Stimulated activated naive B cell treated with anti-CD40 and anti-IgM and Interleukin-4, amounts not matched to agents 10 μg/mL and 1 μg/mL and 100 μg/mL, for 72 hours (primary cell): ENCODE measurements at places on chromosomes 16 and 17.

- no peak overlapping the region for H3K27ac ChIP-seq
- DNase-seq: no peak
- H3K4me3 ChIP-seq: no peak overlapping the region
- no peaks in the 10 kb centered on the region for H3K36me3 ChIP-seq
- H3K4me1 ChIP-seq: no peaks in the 10 kb centered on the region
Measured at GRCh38 chr16:5640883-5641282, 543.3 kb upstream of the EEF2KMT start.

DNA sequence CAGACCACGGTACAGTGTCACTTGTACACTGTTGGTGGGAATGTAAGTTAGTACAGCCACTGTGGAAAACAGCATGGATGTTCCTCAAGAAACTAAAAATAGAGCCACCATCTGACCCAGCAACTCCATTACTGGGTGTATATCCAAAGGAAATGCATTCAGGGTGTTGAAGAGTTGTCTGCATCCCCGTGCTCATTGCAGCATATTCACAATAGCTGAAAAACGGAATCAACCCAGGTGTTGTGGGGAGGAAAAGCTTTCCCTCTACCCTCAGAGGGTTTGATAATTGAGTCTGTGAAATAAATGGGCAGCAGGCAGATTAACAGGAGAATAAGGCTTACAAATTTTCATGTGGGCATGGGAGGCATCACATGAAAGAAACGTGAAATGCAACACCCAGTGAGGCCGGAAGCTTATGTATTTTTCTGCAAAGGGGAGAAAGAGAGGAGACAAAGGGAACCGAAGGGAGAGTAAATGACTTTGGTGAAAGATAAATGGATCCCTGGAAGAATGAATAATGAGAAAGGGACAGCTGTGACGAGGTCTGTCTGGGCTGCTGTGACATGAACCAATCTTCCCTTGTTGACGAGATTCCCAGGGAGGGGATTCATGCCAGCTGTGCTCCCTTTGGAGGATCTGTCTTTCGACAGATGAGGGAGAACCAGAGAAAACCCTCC, 106.2 kb downstream of the KCNJ12 start:
- no peak for DNase-seq
- H3K27ac ChIP-seq: no peak overlapping the region
- H3K4me1 ChIP-seq: no peaks in the 10 kb centered on the region
- H3K4me3 ChIP-seq: no peak overlapping the region

- H3K36me3 ChIP-seq: peaks cover 3% of the 10 kb centered on the region
- H3K27ac ChIP-seq: no peak overlapping the region
- no peak for DNase-seq
- no peak overlapping the region for H3K4me3 ChIP-seq
Measured at GRCh38 chr16:19346335-19346922, 60.9 kb downstream of the CLEC19A start.

- no peak for DNase-seq
- H3K27me3 ChIP-seq: no peaks in the 10 kb centered on the region
- H3K4me1 ChIP-seq: peaks cover 44% of the 10 kb centered on the region
- no peak overlapping the region for H3K4me3 ChIP-seq
- H3K27ac ChIP-seq: peak overlapping the region; percentile 59
- peaks cover 58% of the 10 kb centered on the region for H3K36me3 ChIP-seq
Measured at GRCh38 chr17:78705071-78705470, 77.0 kb downstream of the CYTH1 start.

- H3K27me3 ChIP-seq: no peaks in the 10 kb centered on the region
- H3K27ac ChIP-seq: no peak overlapping the region
- no peaks in the 10 kb centered on the region for H3K4me1 ChIP-seq
- no peaks in the 10 kb centered on the region for H3K36me3 ChIP-seq
- no peak overlapping the region for H3K4me3 ChIP-seq
Measured at GRCh38 chr16:59192551-59193199, 458.6 kb upstream of the GOT2 start.
